ENCODE measurements at places on chromosomes 16 and 17.
A peak's percentile ranks its signal among the peaks of the same experiment; 100 is the strongest.

DNA sequence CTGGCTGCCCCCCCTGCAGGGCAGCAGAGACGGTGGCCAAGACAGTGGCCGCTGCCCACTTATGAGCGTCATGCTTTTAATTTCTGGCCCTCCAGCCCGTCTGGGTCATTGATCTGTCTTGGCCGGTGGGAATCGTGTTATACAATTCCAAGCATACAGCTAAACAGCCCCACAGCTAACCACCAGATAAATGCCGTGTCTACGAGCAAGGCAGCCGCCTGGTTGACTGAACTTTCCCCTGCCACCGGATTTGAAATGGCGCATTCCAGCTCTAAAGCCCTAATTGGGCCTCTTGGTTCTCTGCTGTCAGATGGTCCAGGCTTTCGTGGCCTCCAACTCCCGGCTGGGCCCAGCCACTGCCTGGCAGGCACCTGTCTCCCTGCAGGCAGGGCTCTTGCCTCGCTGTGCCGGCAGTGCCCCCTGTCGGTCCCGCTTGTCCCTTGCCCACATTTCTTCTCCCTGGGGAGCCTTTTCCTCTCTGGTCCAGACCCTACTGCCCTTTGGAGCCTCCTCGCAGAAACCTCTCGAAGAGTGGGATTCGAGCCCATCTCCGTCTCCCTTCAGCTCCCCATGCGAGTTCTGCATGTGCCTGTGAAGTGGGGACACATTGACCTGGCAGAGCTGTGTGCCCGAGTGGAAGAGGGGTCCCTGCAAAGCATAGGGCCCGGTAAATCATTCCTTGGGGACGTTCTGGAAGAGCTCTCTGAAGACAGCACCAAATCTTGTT lies 1.8 kb upstream of the RBFOX3 start:
- peak; percentile 33 for DNase-seq

GRCh38 chr16:67173808-67174705 lies 3.7 kb downstream of the NOL3 start:
- DNase-seq, result peak; percentile 92

- no peak for DNase-seq
These were observed 42.0 kb downstream of the UBE2G1 start for GRCh38 chr17:4324463-4324862.

- no peak for DNase-seq
These were observed 4.5 kb downstream of the NXPH3 start for GRCh38 chr17:49580055-49580721.

DNA sequence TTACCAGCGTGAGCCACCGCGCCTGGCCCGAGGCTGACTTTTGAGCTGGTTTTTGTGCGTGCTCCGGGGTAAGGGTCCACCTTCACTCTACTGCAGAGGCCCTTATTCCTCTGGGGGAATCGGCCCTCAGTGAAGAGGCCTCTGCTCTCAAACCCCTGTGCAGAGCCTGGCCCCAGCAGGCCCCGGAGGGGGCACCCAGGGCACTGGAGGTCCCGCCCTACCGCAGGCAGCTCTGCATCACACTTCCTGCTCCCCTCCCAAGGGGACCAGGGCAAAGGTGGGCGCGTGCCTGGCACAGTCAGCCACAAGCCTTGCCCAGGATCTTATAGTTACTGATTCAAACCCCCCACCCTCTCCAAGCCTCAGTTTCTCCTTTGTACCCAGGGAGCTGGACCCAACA lies 3.6 kb upstream of the UBE2I start:
- no peak for DNase-seq

DNA sequence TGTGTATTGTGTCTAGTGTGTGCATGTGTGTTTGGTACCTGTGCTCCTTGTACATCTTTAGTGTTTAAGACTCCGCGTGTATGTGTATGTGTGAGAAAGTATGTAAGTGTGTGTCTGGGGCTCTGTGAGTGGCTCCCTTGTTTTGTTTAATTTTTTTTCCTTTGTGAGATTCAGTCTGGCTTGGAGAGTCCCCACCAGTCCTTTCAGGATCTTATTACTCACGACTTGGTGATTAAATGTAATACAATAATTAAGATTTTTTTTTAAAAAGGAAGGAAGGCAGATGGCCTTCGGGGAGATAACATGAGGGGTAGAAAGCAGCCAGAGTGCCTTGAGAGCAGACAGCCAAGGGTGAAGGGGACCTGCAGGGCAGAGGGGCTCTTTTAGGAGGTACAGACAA lies 33.9 kb downstream of the FZD2 start:
- DNase-seq, result no peak

DNA sequence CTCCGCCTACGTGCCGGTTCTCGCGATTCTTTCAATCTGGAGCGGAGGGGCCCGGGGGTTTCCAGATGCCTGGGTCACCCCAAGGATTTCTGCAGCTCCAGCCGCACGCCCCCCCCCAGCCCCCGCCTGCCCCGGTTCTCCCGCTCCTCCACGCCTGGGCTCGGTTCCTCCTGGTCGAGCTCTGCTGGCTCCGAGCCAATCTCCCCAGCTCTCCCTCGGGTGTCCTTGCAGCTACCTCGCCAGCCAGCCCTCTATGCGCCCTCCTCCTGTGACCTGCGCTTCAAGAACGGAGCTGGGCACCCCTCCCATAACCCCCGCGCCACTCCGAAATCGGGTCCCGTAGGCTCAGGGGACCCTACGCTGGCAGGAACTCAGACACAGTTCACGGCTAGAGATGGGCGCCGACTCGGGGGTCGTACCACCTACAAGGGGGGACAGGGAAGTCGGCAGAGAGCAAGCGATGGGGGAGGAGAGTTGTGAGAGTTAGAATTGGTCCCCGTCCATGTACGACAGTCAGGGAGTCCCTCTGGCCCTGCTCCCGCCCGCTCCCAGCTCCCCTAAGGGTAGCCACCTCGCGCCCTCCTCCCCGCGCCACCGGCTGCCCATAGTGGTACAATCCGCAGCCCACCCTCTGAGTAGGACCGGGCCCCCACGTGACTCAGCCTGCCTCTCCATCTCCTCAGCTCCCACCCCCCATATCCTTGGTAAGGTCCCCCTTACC lies 961 bp downstream of the FGF11 start:
- peak; percentile 58 for DNase-seq

DNA sequence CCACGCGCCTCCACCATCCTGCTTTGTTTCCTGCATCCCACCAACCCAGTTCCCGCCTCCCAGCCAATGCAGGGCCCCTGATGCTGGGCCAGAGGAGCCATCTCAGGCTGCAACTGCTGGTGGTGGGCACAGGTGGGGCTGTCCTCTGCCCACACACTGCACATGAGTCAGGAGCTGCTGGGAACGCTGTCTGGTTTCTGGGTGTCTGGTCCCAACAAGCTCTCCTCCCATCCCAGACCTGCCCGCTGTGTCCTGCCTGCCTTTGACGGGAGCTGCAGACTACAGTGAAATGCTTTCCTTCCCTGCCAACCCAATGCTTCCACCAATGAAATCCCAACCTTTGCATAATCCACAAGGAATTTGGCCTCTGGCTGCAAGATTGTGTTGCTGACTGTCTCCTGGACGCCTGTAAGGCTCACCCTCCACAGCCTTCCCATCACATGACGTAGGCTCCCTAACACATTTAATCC lies 98.9 kb downstream of the N4BP1 start:
- no peak for DNase-seq

DNA sequence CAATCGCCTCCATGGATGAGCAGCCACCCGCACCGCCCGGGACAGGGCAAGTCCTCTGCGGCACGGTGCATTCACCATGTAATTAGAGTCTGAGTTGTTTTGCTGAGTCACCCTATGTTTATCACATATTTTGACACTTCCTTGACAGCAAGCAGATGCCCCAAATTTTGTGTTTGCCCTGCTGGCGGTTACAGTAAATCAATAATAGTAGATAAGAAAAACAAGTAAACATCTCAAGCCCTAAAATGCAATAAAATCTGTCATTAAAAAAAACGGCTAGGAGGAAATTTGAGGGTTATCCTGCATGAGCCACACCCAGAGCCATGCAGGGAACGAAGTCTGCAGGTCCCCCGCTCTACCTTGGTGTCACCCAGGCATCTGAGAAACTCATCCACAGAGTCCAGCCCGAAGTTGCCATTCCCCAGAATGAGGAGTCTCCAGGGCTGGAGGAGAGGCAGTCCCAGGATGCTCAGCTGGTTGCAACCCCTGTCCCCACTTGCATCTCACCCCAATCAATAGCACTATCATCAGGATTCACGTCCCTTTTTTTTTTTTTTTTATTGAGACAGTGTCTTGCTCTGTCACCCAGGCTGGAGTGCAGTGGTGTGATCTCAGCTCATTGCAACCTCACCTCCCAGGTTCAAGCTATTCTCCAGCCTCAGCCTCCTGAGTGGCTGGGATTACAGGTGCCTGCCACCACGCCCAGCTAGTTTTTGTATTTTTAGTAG lies 16.5 kb upstream of the ST6GALNAC1 start:
- DNase-seq, result no peak

- no peak for DNase-seq
These were observed 5.1 kb downstream of the KIFC3 start for GRCh38 chr16:57797216-57797525.

DNA sequence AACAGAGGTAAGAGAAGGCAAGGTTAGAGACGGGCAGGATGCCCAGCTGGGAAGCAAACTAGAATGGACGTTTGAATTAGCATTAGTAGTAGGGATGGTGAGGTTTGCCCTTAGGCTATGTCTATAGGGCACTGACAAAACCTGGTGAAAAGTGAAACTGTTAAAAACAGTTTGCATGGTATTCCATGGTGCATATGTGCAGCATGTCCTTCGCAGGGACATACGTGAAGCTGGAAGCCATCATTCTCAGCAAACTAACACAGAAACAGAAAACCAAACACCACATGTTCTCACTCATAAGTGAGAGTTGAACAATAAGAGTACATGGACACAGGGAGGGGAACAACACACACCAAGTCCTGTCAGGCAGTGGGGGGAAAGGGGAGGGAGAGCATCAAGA lies 25.8 kb downstream of the NACA2 start:
- DNase-seq, result no peak

DNA sequence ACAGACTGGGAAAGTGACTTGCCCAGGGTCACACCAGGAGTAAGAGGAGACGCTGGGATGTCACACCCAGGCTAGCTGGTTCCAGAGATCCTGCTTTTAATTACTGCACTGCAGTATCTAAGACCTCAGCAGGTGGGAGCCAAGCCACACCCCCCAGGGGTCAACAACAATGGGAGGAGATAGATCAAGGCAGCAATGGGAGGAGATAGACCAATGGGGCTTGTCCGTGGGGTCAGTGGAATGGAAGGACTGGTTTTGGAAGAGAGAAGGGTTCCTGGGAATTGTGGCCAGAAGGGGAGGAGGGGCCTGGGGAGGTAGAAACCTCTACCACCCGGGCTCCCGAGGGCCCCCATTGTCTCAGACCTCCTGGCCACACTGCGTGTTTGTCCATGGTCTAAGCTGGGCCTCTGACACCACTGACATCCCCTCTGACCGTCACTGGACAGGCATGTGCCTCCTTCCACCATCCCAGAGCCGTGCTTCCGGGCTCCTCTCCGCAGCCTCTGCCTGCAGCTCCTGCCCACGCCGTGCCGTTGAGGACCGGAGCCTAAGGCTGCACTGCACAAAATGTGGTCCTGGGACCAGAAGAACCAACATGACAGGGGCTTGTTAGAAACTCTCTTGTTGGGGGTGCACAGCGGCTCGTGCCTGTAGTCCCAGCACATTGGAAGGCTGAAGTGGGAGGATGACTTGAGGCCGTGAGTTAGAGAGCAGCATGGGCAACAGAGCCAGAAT lies 69.8 kb upstream of the RPH3AL start:
- DNase-seq, result no peak

- no peak for DNase-seq
These were observed 8.8 kb downstream of the FAM171A2 start for GRCh38 chr17:44354582-44355561.

DNA sequence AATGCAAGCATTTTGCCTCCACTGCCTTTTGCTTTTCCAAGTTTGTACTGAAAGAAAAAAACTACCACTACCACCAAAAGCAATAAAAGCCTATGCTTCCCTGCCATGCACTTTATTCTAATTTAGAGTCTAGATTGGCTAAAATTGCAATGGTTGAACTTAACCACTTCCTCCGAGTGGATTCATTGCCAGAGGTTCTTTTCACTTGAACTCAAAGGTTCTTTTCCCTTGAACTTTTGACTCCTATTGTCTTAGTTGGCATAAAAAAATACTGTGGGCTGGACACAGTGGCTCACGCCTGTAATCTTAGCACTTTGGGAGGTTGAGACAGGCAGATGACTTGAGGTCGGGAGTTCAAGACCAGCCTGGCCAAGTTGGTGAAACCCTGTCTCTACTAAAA lies 319.8 kb upstream of the GOT2 start:
- DNase-seq, result no peak

DNA sequence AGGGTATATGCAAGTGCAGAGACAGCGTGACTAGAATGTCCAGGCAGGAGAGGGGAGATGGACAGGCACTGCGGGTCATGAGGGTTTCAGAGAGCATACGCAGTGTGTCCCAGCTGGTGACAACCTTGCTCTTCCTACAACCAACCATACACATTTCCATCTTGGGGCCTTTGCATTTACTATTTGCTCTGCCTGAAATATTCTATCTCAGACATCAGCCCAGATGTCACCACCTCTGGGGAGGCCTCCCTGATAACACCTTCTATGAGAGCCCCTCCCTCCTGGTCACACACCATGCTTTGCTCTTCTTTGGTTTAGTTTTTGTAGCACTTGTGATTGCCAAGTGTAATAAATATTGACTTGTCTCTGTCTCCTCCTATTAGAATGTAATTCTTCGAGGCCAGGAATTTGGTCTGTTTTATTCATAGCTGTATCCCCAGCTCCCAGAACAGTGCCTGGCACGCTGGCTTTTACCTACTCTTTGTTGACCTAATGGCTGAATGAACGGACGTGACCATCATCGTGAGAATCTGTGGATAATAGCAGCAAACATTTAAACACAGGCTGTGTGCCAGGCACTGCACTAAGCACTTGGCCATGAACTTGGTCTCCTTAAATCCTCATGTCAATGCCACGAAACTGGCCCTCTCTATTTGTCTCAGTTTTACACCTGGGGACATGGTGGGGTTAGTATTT lies 51.9 kb downstream of the PLCG2 start:
- DNase-seq, result no peak

GRCh38 chr16:12661656-12662172 lies 142.0 kb downstream of the CPPED1 start:
- DNase-seq, result no peak

- no peak for DNase-seq
These were observed 84.1 kb downstream of the TAOK1 start for GRCh38 chr17:29474297-29474696.

DNA sequence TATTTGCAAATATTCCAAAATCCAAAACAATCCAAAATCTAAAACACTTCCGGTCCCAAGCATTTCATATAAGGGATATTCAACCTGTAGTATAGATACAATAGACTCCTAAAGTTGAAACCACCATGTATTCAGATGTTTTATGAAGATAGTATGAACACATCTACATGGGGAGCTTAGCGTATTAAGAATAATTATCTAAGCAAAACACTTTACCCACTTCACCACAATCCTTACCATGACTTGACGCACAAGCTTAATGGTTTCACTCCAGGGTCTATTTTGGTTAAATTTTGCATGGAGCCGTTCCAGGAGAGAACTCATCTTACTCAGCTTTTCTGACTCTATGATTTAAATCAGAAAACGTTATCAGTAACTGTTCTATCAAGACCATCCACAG lies 3.5 kb downstream of the MED1 start:
- no peak for DNase-seq

- DNase-seq, result no peak
These were observed 17.1 kb downstream of the CACNA1H start for GRCh38 chr16:1170076-1170418.

All from hepatic stellate cell (primary cell).